NCI-H1930 (cell line): ENCODE measurements at places on chromosomes 5 and 9.
A peak's percentile ranks its signal among the peaks of the same experiment; 100 is the strongest.

DNA sequence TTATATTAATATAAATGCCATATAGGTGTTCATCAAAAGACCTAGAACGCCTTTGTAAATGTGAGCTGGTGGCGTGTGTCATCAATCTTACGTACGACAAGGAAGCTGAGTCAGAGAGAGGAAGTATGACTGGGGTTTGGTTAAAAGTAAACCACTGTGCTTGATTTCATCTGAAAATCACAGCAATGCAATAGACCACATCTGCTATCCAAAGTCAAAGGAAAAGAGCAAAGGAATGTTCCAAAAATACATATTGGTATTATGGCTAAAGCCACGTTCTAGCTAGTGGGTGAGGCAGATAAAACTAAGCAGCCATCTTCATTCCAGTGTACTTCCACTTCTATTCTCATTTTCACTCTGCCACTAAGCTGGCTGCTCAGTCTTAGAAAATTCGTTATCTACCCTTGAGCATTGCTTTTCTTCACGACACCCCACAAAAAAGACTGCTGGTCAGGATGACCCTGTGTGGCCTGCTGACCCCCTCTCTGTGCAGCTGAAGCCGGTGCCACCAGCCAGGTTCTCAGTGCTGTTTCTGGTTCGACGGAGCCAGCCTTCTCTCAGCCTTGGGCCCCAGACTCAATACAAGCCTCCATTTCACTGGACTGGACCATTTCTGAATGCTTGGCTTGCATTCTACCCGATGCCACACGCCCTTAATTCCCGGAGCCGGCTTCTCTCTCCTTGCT, 23.8 kb downstream of the SHC3 start:
- no peak for DNase-seq

DNA sequence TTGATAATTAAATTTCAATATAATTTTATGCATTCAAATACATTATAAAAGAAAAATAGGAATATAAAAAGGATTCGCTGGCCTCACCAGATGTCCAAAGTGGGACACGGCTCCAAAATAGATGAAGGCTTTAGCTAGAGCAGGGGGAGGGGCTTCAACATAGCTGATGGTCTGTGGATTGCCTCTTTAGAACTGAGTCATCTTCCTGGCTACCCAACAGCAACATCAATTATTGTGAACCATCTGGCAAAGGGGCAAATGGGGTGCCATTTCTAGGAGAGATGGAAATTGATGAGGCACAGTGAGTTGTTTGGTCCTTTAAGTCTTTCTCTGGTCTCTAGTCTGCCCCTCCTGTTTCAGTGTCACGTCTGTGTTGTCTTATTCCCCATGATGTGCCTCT, 44.2 kb upstream of the CD180 start:
- DNase-seq, result no peak

DNA sequence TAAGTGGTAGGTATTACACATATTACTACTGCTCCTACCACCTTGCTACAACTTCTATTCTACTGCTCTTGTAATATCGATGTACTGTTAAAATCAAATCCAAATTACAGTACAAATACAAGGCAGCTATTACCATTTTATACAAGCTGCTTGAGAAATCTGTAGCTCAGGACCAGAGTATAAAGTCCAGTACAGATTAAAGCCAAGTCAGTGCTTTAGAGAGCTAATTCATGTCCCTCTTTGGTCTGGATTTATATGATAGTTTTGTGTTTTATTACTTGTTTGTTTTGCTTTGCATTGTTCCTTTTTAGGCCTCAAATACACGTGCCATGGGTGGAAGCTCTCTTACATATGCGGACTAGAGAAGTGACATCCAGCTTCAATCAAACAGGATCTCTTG, 75.8 kb downstream of the DPYSL3 start:
- DNase-seq, result no peak

GRCh38 chr5:472656-473550, 29.9 kb downstream of the EXOC3 start:
- DNase-seq, result peak; percentile 96

DNA sequence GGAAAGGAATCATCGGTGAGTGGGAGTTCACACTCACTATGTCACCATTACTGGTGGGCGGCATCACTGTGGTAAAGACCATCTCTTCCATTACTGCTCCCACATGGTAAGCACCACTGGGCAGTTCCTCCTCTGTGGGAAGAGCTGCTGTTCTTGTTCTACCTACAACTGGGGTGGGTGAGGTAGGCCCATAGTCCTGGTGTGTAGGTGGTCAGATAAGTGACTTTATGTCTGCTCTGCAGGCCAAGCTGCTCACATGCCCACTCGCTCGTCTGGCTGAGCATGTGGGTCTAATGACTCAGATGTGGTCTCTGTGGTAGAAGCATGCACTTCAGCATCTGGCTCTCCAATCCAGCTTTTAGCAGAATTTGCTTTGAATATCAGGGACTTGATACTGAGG, 82.9 kb downstream of the TMEM215 start:
- no peak for DNase-seq

DNA sequence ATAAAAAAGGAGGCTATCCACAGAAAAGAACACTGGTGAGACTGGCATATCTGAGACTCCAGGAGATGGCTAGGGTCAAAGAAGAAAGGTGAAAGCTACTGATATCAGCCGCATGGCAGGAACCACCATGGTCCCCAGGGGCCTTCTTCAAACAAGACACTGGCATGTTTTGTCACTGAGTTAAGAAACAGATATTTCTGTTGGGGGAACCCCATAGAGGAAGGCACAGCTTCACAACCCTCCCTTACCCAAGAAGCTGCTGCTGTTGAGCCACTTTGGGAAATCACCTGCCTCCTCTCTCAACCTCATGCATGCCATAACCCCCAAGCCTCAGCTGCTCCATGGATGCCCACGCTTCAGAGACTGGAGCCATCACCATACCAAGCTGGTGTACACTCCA, 13.3 kb upstream of the BTNL3 start:
- no peak for DNase-seq

DNA sequence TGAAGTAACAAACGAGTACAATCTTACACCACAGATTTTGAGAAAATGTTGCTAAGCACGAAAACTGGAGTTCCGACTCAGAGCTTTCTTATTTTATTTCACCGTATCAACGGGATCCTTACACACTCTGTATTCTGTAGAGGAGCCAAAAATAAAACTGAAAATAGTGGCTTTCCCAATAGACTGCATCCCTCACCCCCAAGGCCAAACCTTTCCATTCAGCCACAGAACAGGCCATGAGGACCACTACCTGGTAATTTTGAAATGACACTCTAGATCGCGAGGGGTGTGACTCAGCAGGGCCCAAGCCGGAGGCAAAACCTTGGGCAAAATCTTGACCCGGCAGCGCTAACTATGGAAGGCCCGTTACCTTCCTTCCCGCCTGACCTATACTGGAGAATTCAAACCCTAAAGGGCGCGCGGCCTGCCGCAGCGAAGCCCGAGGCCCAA, 432 bp downstream of the HSPA9 start:
- DNase-seq, result no peak

DNA sequence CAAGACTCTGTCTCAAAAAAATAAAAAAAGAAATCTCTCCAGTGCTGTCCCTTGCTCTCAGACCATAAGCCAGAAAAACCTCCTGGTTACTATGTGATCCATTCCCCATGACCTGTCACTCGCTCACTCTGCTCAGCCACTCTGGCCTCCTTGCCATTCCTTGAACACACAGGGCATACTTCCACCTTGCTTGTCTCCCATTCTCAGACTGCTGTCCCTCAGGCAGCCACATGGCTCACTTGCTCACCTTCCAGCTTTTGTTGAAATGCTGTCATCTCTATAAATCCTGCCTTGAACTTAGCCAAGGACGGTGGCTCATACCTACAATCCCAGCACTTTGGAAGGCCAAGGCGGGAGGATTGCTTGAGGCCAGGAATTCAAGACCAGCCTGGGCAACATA, 82.9 kb downstream of the UGCG start:
- no peak for DNase-seq
